Right renal cortex interstitium (tissue), 3 donors: ENCODE measurements at places on chromosomes 12 and 14. TPM values are rescaled to one million over a fixed set of nuclear protein-coding genes. Genes with fewer than 3 reads are reported as not detected.
A peak's percentile ranks its signal among the peaks of the same experiment; 100 is the strongest.

Gene BEGAIN
- polyA plus RNA-seq = 2.3 TPM

Gene ADAM21
- polyA plus RNA-seq = 0.47 TPM

Gene CACNA1C
- 5.8 TPM for polyA plus RNA-seq

Gene OR11G2
- polyA plus RNA-seq = not detected

Gene OAS2
- polyA plus RNA-seq = 7.7 TPM

Gene PROX2
- polyA plus RNA-seq = 0.74 TPM

Gene KRT5
- polyA plus RNA-seq = not detected

DNA sequence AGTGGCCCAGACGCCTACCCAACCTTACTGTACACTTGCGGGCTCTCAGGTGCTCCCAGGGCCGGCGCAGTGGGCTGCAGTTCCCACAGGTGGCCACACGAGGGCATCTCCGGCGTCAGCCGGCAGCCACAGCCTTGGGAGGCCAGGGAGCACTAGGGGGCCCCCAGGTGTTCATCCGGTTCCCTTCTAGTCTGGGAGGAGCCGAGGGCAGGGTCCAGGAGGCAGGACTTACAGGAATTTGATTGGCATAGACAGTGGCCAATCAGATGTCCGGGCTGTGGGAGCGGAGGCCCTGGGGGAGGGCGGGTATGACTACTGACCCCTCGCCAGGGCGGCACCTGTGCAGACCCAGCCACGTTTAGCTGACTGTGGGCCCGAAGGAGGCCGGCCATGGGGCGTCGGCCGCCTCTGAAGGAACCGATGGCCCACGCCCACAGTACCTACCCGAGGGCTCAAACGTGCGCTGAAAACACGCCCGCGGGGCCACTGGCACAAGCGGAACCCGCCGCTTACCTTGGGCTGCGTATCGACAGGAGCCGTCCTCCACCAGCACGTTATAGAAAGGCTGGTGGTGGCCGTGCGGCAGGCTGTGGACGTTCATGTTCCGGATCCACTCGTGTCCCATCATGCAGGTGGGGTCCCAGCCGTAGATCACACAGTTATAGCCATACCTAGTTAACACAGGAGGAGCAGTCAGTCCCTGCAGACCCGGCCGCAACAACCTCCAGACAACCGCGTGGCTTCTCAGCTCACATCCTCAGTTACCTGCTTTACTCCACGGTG lies 34.8 kb downstream of the FBXO21 start:
- DNase-seq = no peak

DNA sequence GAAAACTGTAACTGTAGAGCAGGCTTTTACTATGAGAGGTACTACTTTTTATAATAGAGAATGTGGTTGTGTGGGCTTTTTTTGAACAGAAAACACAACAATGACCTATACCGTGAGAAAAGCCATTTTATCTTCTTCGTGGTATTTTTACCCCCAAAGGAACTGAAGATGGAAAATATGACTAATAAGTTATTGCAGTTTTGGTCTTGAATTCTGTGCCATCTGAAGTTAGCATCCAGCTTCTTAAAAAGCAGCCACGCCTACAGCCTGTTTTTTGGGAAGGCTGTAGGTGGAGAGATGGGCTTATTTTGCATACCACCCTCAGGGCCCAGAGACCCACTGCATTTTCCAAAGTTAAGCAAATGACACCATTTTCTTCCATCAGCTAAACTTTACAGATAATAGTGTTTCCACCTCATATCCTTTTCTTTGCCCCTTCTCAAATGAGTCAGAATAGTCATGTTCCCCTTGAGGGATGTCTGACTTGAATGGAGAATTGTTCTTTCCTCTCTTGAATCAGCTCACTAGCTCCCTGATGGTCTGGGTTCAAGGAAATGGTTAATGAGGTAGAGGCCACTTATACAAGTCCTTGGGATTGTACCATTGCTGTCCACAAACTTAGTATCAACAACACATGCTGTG lies 53.0 kb downstream of the TBC1D30 start:
- DNase-seq = no peak

GRCh38 chr12:105825141-105825540 lies 313.6 kb downstream of the NUAK1 start:
- no peak for DNase-seq

- DNase-seq = peak; percentile 23
These were observed 46.3 kb downstream of the NTS start for GRCh38 chr12:85920324-85920947.

GRCh38 chr12:58695263-58695662 lies 225.0 kb downstream of the LRIG3 start:
- no peak for DNase-seq

DNA sequence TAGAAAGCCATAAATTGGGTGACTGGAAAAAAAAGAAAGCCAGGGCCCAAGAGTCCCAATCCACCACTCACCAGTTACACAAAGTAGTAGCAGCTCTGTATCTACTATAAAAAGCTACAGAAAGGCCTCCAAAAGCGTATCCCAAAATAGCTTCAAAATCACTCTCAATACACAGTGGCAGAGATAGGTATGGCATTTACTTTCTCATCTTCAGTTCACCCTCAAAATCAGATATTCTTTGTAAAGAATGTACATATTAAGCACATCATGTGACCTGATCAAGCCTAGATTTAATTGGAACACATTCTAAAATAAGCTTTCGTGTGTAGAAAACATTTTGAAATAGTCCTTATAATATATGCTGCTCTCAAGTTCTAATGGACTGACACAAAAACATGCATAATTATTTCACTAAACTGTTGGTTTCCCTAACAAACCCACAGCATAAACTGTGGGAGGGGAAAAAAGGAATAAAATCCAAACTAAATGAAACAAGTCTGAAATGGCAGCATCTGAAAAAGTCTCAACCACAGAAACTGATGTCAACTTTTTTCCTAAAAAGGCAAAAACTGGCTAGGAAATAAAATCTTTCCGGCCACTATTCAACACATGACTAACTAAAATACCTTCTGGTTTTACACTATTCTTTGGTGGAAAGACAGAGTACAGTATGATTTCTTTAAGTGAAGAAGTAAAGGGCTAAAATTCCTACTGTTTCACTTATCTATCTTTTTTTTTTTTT lies 25.9 kb downstream of the UBE2N start:
- DNase-seq = no peak

GRCh38 chr12:127881371-127882140 lies 385.4 kb upstream of the TMEM132C start:
- no peak for DNase-seq

- no peak for DNase-seq
These were observed 1656.3 kb upstream of the FLRT2 start for GRCh38 chr14:83873669-83874068.

DNA sequence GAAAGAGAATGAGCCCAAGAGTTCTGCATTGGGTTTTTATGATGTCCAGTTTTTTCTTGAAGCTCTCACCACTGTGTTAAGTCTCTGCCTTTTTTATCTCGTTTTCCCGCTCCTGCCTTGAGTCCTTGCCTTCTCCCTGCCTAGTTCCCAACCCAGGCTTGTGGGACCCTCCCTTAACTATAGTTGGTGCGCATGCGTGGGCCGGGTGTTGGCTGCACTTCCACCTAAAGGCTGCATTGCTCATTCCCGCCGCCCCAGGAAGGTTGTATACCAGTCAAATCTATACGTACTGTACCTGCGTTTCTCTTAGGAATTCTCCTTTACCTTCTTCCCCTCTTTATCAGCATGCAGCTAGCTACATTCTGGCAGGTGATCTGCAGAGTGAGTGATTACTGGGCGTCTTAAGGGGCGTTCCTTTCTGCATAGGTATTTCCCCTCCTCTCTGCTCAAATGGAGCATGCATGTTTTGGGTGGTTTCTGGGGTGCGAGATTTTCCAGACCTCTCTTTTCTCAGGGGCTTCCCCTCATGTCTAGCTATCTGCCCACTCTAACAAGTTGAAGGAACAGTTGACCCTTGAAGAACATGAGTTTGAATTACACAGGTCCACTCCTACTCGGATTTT lies 6.6 kb upstream of the REP15 start:
- DNase-seq = no peak

- no peak for DNase-seq
These were observed 568 bp downstream of the PPM1A start for GRCh38 chr14:60249321-60250256.

GRCh38 chr12:55693323-55694187 lies 14.1 kb downstream of the ITGA7 start:
- DNase-seq = no peak

DNA sequence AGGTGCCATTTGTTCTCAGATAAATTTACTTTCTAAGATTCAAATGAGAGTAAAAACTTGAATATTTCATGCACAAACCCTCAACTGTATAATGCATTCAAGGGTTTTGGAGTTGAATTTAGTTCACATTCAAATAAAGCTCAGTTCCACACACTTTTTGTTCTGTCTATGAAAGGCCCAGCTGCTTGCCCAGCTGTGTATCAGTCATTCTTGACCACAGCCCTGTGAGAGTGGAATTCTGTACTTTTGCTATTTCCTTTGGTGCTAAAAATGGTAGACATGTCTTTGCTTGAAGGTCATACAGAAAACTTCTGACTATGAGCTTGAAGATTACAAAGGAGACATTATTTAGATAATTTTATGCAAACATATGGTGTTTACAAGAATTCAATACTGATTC lies 110.4 kb downstream of the KCNC2 start:
- DNase-seq = no peak

DNA sequence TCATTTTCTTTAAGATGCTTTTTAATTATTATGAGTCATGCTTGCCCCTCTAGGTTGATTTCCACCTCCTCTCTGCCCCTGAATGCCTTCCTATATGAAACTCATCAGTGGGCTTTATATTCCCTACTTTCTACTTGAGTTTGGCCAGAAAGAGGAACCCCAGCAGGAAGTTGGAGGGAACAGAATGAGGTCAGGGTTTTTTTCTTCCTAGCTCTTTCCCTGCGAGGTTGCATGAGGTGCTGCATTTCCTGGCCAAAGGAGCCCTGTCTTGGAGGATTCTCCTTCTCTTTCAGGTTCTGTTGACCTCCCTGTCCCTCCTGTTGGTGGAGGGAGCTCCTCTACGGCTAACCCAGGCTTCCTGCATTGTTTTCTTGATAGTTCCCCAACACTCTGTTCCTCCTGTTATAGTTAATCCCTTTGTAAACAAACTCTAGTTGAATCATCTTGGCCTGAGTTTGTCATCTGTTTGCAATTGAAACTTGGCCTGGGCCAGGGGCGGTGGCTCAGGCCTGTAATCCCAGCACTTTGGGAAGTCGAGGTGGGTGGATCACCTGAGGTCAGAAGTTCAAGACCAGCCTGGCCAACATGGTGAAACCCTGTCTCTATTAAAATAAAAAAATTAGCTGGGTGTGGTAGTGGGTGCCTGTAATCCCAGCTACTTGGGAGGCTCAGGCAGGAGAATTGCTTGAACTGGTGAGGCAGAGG lies 15.3 kb upstream of the SPIC start:
- DNase-seq = no peak

DNA sequence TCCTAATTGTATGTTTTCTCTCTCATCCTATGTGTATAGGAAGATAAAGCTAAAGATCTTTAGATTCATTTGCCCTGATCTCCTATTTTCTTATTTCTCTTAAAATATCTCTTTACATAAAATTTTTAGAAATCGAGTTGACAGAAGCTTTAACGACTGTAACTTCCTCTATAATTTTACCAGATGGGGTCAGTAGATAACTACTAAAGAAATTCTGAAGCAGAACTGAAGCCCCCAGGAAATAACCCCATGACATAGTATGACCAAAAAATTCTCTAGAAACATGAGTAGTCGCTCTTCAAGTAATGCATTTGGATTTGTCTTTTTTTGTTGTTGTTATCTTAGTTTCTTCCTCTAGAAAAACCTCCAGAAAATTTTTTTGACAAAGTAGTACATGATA lies 288.0 kb downstream of the ERC1 start:
- no peak for DNase-seq

GRCh38 chr12:31620311-31620710 lies 29.4 kb upstream of the DENND5B start:
- no peak for DNase-seq

- peak; percentile 48 for DNase-seq
These were observed 82.9 kb upstream of the STXBP6 start for GRCh38 chr14:25132732-25133422.

DNA sequence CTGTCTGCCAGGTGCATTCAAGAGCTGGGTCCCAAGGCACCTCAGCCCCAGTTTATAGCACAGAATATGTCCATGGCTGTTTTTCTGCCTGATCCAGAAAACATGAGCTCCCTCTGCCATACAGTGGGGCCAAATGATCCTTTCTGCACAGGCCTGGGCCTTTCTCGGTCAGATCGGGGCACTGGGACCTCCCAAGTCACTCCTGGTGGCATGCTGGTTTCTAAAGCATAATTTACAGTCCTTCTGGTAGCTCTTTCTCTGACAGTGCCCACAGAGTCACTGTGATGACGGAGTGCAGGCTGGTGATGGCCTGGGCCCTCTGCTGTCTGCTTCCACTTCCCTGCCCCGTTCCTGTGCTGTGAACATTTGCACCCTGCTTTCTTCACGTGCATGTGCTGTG lies 99.2 kb downstream of the ADGRD1 start:
- DNase-seq = no peak

DNA sequence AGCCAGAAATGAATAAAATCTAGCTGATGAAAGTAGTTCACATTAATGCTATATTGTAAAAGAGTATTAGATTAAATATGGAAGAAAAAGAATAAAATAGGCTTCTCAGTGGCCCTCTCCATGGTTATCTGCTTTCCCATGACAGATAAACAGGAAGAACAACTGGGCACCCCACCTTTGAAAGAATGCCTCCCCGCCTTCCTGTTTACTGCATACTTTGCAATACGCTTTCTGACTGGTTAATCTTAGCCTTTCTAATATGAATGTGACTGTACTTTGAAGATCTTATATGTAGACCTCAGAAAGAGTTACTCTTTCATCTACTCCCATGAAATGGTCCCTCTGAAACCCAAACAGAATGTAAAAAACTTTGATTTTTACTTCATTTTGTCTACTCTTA lies 34.1 kb upstream of the DAAM1 start:
- no peak for DNase-seq

DNA sequence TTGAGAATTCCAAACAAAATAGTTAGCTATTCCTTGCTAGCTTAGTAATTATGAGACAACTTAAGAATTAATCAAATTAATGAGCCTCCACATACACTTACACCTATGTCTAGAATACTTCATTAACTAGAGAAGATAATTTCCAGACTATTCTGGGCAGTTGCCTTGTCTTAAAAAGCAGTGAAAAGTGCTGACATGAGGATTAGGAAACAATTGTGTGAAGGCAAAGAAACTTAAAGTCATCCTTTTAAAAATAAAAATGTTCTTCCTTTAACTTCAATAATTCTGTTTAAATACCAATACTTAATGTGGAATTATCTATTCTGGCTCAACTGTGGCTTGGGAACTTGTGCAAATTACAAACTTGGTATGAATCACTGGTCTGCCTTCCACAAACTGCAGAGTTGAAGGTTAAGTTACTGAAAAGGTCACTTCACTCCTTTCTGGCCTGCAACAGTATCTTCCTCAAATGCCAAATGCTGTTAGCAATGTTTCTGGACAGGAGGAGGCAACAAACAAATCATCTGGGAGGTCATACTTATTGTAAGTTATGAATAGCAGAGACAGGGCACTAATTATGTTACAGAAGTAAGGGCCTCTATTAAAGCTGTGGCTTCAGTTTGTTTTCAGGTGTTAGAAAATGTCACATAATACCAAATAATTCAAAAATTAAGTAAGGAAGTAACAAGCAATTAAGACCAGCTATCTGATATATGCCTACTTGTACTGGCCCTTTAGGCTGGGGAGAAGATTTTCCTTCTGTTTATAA lies 19.2 kb downstream of the PPTC7 start:
- no peak for DNase-seq

GRCh38 chr12:105454688-105455087 lies 124.2 kb downstream of the C12orf75 start:
- DNase-seq = no peak
